Stimulated activated CD8-positive, alpha-beta memory T cell treated with anti-CD3 and anti-CD28 coated beads, Interleukin-4, amount 100 ng/mL, for 48 hours (primary cell): ENCODE measurements at places on chromosomes 5 and 9.
A peak's percentile ranks its signal among the peaks of the same experiment; 100 is the strongest.

GRCh38 chr5:72283358-72283757, 36.7 kb downstream of the MRPS27 start:
- no peak for DNase-seq

DNA sequence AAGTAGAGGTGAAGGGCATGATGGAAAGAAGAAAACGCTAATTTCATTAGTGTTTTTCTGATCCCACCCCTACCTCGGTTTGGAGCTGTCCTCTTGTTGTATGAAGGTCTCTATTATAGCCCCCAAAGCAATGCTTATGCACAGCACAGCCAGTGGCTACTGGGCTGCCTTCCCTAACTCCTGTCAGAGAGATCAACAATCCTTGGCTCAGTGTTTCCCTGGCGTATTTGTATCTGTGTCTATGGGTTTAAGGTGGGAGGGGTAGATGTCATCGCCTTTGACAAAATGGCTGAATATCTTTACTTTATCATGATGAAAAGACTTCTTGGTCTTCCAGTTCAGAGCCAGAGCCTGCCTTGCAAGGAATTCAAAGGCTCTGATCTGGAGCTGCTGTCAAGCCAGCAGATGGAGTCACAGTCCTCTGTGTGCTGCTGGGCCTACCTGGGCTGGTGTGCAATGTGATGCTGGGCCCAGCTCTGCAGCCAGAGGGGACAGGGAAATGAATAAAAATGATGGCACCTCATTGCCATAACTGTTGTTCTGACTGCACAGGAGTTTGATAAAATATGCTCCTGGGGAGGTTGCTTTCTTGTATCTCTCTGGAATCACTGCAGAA, 20.1 kb upstream of the HSPA9 start:
- DNase-seq = no peak

DNA sequence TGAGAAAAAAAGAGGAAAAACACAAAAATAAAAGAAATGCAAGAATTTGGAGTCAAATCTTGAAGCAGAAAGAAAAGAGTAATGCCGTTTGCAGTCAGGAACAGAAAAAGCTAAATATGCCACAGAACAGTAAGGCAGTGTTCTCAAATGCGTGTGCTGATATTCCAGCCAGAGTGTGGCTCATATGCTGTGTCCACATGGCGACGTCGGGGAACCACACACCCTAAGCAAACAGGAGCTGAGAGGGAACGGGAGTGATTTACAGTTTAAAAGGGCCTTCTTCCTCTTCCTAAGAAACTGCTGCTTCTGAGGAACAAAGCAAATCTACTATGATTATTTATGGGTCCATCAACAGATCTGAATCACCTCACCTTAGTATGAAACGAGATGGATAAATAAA, 42.7 kb downstream of the DDX31 start:
- DNase-seq = no peak

DNA sequence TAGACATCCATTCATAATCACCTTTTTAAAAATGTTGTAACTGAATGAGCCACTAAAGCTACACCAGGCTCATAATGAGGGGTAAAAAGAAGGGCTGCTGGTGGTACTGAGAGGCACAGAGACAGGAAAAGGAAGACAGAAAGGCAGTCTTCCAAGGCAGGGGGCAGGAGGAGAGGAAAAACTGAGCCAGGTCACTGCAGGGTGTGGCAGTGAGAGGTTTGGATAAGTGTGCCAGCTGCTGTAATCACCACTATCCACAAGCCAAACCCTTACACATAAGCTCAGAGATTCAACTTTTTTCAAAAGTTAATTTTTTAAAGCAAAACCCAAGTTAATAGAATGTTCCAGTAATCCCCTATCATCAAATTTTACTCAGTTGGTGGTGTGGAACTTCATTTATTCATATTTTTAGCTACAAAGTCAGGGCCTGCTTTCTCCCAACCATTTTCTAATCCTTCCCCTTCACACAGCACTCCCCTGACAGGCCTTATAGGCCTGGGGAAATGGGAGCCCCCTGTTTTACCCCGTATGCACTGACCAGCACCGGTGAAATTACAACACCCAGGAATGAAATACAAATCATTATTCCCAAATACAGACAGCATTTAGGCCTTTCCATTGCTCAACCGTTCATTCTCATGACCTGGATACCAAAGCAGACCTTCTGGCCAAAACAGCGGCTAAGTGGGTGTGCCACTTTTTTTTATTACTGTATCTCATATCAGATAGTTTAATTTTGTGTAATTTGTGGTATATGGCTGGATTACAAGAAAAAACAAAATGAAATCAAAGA, 76.3 kb downstream of the EFNA5 start:
- no peak for DNase-seq

DNA sequence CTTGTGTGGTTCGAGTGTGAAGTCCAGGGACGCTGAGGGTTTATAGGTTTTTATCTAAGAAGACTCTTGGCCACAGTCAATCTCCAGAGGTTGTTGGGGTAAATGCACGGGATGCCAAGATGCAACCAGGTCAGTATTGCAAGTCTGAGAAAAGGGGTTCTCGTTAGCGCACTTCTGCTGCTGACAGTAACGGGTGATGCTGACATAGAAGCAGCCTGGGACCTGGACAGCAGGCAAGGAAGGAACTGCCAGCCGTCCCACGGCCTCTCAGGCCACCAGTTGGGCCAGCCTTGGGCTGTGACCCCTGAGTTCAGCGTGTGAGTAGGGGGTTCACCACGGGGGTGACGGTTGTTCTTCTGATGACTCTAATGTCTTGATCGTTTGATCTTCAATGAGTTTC, 39.0 kb downstream of the TENT4A start:
- no peak for DNase-seq

DNA sequence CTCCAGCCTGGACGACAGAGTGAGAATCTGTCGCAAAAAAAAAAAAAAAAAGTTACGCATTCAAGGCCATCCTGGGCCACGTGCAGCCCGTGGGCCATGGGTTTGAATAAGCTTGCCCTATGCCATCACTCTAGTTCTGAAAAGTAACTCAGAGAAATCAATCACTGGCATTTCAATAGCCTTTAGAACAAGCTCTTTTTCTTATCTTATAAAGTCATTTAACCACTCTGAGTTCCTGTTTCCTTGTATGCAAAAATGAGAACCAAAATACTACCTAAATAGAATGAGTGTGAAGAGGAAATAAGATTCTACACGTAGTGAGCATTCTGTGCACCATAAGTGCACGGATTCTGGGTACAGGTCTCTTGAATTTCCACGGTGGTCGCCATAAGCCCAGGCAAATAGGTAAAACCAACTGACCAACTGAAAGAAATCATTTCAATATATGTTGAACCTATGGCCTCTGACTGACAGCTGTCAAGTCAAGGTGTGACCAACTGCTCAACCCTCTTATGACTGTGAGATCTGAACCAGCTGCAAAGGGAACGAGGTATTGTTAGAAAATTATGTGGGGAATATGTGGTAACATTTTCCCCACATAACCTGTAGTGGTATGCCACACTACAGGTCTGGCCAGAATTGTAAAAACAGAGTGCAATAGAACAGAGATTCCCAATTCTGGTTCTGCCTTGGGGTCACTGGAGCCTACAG, 143.9 kb upstream of the LHFPL2 start:
- no peak for DNase-seq

DNA sequence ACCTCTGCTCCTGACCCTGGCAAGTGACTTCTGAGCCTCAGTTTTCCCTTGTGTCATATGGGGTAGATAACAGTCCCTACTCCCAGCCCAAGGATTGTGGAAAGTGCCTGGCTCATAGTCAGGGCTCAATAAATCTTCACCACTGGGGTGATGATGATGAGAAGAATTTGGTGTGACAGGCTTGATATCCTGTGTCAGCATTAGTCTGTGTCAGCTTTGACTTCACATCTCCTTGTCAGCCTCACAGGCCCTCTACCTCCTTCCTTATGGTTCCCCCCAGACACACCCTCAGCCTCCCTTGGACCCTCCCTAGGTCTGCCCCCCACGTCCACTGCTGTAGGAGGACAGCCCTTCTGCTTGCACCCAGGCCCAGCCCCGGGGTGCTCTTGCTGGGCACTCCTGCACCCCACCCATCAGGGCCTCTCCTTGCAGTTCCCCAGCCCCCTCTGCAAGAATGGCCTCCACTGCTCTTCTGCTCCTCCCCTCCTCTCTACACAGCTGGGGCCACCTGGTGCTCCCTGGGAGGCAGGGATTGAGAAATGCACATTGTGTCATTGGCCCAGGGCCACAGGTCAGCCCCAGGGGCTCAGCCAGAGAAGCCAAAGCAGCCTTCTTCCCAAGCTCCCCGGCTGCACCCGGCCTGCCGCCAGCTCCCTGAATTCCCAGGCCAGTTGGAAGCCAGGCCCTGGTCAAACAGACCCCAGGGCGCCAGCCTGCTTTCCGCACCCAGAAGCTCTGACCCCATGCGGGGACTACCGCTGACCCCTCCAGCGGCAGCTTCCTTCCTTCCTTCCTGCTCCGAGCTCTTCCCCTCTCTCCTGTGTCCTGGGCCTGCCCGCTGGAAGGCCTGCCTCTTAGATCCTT, 7.7 kb downstream of the FGFR4 start:
- no peak for DNase-seq

DNA sequence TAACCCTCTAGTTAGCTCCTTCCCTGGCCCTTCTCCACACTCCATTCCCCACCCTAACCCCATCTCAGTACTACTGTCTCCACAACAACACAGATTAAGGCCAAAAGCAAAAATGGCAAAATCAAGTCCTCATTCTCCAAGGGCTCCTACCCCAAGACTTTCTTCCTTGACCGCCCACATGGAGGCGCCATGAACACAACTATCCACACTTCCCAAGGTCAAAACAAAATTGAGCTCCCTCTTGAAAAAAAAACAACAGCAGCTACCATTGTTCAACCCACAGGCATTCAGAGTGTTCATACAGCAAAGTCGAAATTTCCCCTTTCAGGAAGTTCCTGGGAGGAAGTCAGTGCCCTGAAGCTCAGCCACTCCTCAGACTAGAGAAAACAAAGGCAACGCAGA, 54.4 kb downstream of the GNAQ start:
- peak; percentile 58 for DNase-seq

DNA sequence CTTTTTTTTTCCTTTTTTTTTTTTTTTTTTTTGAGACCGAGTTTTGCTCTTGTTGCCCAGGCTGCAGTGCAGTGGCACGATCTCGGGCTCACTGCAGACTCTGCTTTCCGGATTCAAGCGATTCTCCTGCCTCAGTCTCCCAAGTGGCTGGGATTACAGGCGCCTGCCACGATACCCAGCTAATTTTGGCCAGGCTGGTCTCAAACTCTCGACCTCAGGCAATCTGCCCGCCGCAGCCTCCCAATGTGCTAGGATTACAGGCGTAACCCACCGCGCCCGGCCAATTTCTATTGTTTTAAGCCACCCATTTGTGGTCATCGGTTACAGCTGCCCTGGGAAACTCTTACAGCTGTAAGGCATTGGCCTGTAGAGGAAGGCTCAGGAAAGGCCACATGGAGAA, 617.7 kb downstream of the GABRG2 start:
- DNase-seq = no peak

DNA sequence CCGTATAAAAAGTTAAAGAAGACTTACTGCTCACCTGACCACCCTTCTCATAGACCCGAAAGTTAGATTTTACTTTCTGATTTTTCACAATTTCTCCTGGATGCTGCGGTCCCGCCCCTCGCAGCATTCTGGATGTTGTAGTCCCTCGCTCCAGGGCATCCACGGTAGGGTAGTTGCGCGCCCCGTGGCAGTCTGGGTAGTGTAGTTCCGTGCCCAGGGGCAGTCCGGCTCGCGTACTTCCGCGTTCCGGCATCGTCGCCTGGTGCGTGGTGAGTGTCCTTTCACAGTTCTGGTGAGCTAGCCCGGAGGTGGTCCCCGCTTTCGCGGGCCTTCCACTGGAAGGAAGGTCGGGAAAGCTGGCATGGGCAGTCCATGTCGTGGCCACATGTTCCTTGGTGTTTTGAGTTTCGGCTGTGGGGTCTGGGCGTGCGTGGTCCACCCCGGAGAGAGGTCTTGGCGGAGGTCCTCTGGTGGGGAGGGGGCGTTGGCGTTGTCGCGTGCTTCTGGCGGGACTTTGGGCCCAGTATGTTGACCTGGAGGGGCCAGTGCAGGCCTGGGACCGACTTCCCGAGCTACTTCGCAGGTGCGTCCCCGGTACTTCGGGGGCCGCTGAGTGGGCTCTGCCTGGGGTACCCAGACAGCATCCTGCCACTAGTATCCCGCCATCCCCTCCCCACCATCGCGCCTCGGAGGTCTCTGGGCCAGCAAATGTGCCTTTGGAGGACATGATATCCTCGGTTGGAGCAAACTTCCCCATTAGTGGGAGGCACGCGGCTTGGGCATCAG, at the start of gene ZNF169:
ZNF169 (plus strand) TSS at position 222 of the 786 bp plus-strand sequence. CDS start 19,515 bp downstream, outside the sequence.
- peak; percentile 92 for DNase-seq

DNA sequence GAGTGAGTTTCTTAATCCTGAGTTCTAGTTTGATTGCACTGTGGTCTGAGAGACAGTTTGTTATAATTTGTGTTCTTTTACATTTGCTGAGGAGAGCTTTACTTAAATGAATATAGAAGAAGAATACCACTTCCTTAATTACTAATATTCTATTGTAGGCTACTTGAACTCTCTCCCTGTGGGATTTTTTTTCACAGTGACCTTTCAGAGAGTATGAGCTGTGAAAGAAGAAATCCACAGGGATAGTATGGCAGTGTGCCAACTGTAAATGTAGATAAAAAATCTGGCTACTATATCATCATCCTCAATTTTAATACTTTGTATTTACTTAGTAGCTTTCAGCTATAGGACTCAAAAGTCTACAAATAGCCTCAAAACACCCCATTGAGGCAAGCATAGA, 67.3 kb downstream of the COMMD10 start:
- no peak for DNase-seq

- DNase-seq = no peak
Measured at GRCh38 chr9:70260606-70261005, 1.8 kb downstream of the SMC5 start.

GRCh38 chr5:94025788-94026473, 284.5 kb upstream of the POU5F2 start:
- DNase-seq = no peak

- peak; percentile 32 for DNase-seq
Measured at GRCh38 chr5:66553916-66554575, 42.1 kb upstream of the MAST4 start.

DNA sequence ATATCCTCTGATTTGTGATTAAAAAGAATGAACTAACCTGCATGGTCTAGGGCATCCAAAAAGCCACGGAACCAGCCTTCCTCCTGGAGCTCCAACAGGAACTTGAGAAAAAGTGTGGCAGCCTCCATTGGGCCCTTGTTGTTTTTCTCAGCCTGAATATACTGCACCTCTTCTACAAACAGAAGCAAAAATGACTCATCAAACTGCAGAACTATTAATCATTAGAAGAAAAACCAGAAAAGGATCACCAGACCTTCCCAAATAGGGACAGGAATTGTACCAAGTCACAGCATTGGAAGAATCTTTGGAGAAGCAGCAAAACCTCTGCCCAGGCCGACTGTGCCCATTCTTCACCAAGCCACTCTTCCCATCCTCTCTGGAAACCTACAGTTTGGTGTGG, 25.2 kb downstream of the RIGI start:
- DNase-seq = no peak

GRCh38 chr9:15294604-15295003, 12.4 kb downstream of the TTC39B start:
- DNase-seq = no peak

- no peak for DNase-seq
Measured at GRCh38 chr9:13088720-13089427, 190.6 kb downstream of the MPDZ start.

GRCh38 chr5:76351577-76351976, 51.5 kb upstream of the IQGAP2 start:
- no peak for DNase-seq
